ENCODE measurements at places on chromosomes 12 and 14.

DNA sequence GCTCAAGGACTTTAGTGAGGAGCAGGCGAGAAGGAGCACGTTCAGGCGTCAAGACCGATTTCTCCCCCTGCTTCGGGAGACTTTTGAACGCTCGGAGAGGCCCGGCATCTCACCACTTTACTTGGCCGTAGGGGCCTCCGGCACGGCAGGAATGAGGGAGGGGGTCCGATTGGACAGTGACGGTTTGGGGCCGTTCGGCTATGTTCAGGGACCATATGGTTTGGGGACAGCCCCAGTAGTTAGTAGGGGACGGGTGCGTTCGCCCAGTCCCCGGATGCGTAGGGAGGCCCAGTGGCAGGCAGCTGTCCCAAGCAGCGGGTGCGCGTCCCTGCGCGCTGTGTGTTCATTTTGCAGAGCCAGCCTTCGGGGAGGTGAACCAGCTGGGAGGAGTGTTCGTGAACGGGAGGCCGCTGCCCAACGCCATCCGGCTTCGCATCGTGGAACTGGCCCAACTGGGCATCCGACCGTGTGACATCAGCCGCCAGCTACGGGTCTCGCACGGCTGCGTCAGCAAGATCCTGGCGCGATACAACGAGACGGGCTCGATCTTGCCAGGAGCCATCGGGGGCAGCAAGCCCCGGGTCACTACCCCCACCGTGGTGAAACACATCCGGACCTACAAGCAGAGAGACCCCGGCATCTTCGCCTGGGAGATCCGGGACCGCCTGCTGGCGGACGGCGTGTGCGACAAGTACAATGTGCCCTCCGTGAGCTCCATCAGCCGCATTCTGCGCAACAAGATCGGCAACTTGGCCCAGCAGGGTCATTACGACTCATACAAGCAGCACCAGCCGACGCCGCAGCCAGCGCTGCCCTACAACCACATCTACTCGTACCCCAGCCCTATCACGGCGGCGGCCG is 1.1 kb downstream of the PAX9 start:
- no peak for DNase-seq

GRCh38 chr12:116471544-116471943 is 87.6 kb upstream of the MAP1LC3B2 start:
- DNase-seq, result no peak

GRCh38 chr12:14607568-14607967 is 39.9 kb upstream of the PLBD1 start:
- no peak for DNase-seq

- DNase-seq, result no peak
Measured at GRCh38 chr14:103085106-103086091, 1.4 kb downstream of the LBHD2 start.

GRCh38 chr12:2654741-2655140 is 140.0 kb upstream of the FKBP4 start:
- DNase-seq, result no peak
